T-cell (primary cell): ENCODE measurements at places on chromosomes 6 and 20.

DNA sequence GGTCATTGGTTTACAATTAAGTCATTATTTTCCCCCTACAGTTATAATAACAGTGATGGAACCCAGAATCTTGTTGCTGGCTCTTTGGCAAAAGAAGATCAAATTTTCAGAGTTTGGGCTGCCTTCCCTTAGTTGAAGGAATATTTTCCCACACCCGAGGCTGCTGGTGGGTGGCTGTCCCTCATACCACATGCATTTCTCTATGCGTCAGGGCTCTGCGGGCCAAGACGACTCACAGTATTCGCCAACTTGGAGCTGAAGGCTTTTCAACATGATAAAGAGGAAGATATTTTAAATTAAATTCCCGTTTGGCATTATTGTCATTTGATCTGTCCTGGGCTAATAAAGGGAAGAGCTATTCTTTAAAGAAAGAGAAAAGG is 102.2 kb upstream of the SASH1 start:
- no peak for DNase-seq

DNA sequence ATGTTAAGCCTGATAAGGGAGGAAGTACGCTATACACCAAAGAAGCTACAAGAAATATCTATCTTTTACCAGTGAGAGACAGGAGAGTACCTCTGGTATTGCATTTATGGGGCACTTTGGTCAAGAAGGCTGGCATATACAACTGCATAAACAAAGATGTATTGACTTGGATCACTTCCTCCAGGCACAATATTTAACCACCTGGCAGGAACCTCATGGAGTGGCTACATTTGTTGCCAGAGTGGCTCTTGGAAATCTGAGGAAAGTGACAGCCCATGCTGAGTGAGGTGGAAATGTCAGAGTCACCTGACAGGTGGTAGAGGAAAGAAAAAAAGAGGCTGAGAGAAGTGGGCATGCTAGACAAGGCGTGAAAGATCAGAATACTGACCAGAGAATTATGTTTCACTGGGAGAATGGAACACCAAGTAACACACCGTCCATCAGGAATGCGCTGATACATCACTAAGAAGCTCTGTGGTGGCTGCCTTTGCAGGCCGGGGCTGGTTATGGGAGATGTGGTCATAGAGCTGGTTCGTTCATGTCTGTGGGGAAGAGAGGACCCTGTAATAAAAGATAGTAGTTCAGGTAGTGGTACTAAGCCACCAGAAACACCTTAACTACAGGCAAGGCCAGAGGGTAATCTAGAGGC is 61.4 kb upstream of the UFL1 start:
- no peak for DNase-seq

DNA sequence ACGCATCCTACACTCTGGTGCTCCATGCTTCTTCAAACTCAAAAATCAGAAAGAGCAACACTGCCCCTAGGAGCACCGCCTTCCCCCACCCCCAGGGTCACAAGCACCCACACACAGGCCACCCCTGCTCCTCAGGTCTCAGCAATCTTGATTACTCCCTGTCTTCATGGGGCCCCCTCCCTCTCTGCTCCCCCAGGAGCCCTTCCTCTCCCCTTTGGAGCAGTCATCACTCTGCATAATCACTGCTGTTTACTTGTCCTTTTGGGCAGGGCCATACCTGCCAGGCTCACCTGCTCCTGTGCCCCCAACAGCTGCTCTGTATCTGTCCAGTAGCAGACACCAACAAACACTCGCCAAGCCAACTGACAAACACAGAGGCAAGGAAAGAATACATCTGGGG is 7.6 kb upstream of the SYNDIG1 start:
- DNase-seq: no peak

DNA sequence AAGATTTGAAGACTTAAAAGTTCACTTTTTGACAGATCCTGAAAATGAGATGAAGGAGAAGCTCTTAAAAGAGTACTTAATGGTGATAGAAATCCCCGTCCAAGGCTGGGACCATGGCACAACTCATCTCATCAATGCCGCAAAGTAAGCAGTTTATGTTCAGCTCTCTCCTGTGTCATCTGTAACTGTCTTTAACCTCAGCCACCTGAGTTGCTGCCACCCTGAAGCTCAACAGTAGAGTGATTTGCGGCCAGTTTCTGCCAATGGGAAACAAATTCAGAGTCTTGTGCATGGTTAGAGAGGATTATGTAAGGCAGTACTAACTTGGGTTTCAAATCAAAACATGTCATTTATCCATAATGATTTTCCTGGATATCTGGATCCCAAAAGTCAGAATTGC is 10.1 kb downstream of the TNFAIP3 start:
- DNase-seq: no peak

DNA sequence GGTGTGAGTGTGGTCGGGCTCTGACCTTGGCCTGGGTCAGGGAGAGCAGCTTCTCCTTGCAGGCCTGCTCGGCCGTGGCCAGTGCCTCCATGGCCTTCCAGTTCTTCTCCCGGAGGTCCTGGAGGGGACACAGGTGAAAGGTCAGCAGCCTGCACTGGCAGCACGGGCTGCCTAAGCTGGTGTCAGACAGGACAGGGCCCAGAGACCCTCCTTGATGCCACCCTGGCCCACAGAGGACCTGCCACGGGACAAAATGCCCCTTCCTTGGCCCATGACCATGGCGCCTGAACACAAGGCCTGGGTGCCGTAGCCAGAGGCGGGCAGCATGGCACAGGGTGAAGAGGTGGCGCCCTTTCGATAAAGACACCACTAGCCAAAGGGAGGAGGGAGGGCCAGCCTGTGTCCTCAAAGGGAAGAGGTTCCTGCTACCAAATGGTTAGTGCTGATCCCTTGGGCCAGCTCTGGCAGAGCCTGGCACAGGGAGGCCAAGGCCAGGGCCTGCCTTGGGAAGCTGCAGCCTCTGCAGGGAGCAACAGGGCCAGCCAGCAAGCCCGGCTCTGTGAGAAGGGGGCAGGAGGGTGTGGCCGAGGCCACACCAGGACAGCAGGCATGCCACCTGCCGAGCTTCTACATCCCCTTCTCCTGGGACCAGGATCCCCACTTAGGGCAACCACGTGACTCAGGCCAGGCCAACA is 54.8 kb downstream of the DSTN start:
- no peak for DNase-seq

- no peak for DNase-seq
These were observed 19.3 kb downstream of the SMLR1 start for GRCh38 chr6:130846501-130846900.

GRCh38 chr6:37451441-37452193 is 18.6 kb downstream of the CMTR1 start:
- DNase-seq: no peak

GRCh38 chr6:88641178-88641903 is 322.1 kb downstream of the RNGTT start:
- no peak for DNase-seq
